ENCODE measurements at places on chromosomes 6 and 20.

- DNase-seq = no peak
Measured at GRCh38 chr6:166433096-166433495, 50.4 kb upstream of the MPC1 start.

DNA sequence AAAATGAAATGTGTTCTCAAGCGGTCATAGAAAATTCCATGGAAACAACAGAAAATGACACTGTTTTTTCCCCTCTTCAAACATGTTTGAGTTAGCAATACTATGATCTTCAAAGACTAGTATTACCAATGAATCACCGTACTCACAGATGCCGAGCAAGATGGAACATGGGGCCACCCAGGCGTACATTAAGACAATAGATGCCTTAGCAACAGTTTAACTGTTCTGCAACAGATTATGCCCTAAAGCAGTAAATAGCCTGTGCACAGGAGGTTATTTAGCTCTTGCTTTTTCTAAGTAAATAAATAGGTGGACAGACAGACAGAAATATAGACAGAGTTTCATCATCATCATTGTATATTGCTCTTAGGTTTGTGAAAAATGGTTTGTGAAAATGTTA lies 284.0 kb upstream of the DEFB112 start:
- DNase-seq = no peak

DNA sequence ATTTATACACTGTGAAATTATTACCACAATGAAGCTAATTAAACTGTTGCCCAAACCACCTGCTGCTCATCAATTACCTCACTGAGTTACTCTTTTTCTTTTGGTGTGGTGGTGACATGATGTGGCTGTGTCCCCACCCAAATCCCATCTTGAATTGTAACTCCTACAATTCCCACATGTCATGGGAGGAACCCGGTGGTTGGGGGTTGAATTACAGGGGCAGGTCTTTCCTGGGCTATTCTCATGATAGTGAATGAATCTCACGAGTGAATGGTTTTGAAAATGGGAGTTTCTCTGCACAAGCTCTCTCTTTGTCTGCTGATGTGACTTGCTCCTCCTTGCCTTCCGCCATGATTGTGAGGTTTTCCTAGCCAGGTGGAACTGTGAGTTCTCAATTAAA lies 145.0 kb downstream of the LRRC1 start:
- DNase-seq = no peak

DNA sequence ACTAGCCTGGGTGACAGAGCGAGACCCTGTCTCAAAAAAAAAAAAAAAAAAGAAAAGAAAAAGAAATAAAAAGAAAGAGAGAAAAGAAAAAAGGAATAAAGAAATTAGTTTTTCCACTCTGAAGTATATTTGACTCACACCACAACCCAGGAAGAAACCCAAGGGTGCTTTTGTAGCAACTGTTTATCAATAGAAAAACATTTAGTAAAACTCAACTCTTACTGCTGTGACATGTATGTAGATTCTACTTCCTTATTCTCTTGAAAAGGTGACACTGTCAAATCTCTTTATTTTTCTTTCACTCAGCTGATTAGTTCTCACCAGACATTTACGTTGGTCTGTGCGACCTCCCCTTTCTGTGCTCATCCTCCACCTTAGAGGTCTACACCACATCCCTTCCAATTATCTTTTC lies 99.9 kb upstream of the SHLD1 start:
- DNase-seq = no peak

GRCh38 chr6:106154326-106154725 lies 68.2 kb downstream of the PRDM1 start:
- no peak for DNase-seq

Measured in activated gamma-delta T cell treated with anti-CD3 and anti-CD28 coated beads, Interleukin-2, amount 50 U/mL, for 16 hours (primary cell).